HEK293T (cell line): ENCODE measurements at places on chromosomes 13 and 19.

- no peak for DNase-seq
These were observed 24.6 kb upstream of the GARRE1 start for GRCh38 chr19:34229721-34230120.

DNA sequence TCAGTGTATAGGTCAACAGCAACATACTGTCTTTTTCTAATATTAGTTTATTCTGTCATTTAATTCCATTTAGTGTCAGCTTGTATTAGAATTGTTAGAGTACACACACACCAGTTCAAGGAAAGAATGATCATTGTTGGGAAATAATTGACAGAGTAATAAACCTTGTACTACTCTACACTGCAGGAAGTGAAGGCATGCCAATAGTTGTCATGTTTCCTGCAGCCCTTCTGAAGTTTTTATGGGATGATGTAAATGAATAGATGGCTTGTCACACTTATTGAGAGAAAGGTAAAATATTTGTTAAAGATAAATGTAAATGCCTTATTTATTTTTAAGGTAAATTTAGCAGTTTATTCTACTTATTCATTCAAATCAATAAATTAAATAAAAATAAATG is 306.9 kb upstream of the KLHL1 start:
- no peak for DNase-seq

DNA sequence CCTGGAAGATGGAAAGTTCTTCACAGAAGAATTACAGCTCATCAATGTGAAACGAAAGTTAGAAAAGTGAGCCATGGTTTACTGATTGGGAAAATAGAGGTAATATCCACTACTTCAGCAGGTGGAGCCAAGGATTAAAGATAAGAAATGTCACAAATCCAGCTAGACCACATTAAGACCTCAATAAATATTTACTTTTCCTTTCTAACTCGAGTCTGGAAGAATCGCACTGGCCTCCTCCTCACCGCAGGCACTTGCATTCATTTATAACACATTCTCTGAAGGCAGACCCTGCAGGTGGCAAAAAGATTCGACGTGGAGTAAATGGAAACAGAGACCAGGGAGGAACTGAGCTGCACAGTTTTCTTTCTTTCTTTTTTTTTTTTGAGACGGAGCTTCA is 7.4 kb downstream of the SLC35E1 start:
- no peak for DNase-seq

DNA sequence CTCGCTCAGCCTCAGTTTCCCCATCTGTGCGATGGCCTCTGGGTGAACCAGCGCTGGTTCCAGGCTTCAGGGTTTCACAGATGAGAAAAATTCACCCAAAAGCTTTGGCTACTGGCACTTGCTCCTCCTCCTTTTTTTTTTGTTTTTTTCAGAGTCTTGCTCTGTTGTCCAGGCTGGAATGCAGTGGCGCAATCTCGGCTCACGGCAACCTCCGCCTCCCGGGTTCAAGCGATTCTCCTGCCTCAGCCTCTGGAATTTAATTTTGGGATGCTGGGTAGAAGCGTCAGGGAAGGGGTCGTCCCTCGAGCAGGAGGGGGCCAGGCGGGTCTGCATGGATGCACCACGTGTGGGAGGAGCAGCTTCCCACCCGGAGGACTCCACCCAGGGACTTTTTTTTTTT is 7.0 kb downstream of the PRSS57 start:
- no peak for DNase-seq

DNA sequence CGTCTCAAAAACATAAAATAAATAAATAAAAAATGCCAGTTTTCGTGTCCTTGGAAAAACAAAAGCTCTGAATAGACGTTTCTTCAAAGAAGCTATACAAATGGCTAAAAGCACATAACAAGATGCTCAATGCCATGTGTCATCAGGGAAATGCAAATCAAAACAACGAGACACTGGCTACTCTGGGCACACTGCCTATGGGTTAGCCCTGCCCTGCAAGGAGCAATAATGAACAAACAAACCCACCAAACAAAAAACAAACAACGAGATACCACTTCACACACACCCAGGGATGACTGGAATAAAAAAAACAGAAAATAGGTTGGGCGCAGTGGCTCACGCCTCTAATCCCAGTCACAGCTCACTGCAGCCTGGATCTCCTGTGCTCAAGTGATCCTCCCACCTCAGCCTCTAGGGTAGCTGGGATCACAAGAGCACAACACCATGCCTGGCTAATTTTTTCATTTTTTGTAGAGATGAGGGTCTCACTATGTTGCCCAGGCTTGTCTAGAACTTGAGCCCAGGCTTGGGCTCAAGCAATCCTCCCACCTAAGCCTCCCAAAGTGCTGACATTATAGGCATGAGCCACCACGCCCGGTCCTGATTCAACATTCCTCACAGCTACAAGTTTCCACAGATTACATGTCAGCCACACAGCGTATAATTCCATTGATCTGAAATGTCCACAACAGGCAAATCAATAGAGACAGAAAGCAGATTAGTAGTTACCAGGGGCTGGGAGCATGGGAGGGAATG is 15.5 kb upstream of the ISYNA1 start:
- no peak for DNase-seq

DNA sequence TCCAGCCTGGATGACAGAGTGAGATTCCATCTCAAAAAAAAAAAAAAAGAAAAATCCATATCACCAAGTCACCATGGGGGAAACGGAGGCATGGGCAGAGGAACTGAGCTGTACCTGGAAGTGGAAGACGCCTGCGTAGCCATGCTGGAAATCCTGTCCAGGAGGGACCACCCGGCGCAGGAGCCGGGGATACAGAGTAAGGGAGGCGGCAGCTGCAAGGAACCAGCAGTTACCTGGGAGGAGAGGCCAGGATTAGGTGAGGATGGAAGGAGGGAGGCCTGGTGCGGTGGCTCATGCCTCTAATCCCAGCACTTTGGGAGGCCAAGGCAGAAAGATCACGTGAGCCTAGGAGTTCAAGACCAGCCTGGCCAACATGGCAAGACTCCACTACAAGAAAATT is 2.0 kb downstream of the CAPN12 start:
- DNase-seq: no peak

GRCh38 chr13:114074671-114075315 is 57.6 kb downstream of the RASA3 start:
- no peak for DNase-seq

GRCh38 chr13:59444210-59444857 is 719.4 kb downstream of the DIAPH3 start:
- DNase-seq: no peak

- peak; percentile 65 for DNase-seq
These were observed 1.2 kb upstream of the KLF16 start for GRCh38 chr19:1864480-1865171.

DNA sequence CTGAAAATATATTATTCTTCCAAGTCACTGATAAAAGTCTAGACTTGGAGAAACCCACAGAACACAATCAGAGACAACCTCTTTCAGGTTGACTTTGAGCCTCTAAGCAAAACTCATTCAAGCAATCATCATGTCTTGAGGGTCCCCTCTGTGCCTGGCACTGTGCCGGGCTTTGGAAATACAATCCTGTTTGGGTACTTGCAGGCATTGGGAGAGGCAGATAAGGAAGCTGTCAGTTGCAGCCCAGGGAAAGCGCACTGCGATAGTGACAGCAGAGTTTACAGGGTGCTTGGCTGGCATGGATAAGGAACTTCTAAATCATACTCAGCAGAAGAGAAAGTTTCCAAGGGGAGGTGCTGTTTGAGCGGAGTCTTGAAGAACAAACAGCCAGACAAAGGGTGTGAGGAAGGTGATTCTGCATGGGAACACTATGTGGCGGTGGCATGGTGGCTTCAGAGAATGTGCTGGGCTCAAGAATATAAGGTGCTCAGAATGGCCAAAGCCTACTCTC is 9.1 kb downstream of the SERP2 start:
- DNase-seq: no peak

DNA sequence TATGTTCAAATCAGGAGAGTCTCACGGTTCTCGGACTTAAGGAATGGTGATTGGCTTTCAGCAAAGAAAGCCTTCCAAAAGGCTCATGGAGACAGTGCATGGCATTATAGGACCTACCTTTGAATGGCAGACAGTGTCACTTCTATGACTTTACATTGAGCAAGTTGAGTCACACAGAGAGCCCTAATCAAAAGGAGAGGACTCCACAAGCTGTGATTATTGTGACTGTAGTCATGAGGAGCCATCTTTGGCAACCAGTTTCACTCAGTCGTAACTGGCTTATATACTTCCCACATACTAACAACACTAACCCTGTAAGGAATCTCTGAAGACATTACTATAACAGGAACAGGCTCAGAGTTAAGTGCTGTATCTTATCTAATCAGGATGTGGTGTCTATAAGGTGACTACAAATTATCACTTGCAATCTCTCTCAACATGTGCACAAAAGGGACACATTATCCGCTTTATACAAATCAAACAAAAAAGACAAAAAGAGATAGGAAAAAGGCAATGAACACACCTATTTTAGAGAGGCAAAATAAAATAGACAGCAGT is 6.1 kb downstream of the LGALS14 start:
- no peak for DNase-seq

GRCh38 chr13:94270556-94270955 is 208.9 kb downstream of the DCT start:
- DNase-seq: no peak

- no peak for DNase-seq
These were observed 423.7 kb upstream of the TSHZ3 start for GRCh38 chr19:31772915-31773314.

DNA sequence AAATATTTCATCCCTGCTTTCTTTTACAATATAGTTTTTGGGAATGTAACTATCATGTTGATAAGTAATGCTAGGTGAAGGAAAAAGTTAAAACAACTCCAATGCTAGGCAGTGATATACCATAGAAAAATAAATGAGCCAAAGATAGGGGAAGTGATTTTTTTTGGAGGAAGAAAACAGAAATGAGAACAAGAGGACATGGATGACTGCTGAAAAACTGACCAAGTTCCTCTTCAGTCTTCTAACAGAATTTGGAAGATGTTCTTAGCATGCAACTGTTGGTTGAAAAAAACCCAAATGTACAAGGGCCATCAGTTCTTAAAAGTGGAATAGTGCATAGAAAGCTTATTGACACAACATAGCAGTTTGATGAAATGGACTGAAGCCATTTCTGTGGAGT is 262.5 kb upstream of the STARD13 start:
- no peak for DNase-seq

DNA sequence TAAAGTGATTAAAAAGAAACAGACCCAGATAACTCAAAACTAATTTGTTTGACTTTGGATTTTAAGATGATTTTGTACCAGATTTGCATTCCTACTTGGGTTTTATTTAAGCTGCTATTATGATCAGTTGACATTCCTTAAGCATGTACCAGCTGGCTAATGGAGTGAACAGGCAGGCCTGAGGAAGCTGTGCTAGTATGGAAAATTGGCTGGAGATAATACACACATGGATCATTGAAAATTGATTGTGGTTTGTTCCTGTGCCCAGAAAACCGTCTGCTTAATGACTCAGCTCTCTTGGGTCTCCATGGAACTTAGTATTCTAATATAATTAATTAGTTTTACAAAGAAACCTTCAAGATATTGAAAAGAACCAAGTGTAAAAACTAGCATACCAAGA is 22.6 kb downstream of the POLR1D start:
- no peak for DNase-seq

GRCh38 chr19:18735752-18736151 is 52.3 kb downstream of the CRTC1 start:
- DNase-seq: no peak

GRCh38 chr19:37770985-37771384 is 8.4 kb downstream of the ZNF573 start:
- no peak for DNase-seq

DNA sequence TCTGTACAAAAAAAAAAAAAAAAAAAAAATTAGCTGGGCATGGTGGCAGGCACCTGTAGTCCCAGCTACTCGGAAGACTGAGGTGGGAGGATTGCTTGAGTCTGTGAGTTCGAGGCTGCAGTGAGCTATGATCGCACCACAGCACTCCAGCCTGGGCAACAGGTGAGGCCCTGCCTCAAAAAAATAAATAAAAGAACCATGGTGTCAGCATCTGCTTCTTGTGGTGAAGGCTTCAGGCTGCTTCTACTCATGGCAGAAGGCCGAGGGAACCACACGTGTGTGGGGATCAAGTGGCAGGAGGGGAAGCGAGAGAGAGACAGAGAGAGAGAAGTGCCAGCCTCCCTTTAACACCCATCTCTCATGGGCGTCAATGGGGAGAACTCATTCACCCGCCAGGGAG is 13.5 kb downstream of the BCL3 start:
- no peak for DNase-seq

DNA sequence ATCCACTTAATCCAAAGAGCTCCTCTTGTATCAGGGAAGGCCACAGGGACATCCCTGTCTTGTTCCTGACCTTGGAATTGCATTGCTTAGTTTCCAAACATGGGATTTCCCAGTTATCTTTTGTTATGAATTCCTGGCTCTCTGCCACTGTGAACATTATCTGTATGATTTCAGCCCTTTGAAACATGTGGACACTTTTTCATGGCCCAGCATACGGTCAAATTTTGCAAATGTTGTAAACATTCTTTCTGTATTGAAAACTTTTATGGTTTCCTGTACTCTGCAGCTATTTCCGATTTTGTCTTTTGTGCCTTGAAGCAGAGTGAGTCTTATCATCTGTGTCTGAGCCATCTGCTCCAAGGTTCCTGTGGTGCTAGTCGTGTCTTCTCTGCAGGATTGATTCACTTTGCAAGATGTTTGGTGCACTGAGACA is 4.5 kb upstream of the CFAP97D2 start:
- no peak for DNase-seq

- DNase-seq: no peak
These were observed 3.8 kb upstream of the ZNF626 start for GRCh38 chr19:20664901-20665781.

DNA sequence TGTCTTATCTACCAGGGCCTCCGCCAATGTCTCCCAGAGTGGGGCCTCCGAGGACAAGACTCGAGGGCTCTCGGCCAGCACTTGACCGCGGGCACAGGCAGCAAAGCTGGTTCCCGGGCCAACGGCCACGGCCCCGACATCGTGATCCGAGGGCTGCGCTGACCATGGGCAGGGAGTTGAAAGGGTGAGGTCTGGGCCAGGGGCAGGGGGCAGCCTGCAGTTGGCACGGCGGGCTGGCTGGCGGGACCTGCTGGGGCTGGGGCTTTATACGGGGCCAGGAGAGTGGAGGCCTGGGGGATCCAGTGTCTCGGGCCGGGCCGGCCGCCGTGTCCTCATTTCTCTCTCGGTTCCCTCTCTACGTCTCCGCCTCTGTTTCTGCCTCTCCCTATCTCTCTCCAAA is 9.8 kb upstream of the LINGO3 start:
- no peak for DNase-seq

GRCh38 chr19:5903056-5903623 is 450 bp downstream of the NDUFA11 start:
- DNase-seq: no peak

DNA sequence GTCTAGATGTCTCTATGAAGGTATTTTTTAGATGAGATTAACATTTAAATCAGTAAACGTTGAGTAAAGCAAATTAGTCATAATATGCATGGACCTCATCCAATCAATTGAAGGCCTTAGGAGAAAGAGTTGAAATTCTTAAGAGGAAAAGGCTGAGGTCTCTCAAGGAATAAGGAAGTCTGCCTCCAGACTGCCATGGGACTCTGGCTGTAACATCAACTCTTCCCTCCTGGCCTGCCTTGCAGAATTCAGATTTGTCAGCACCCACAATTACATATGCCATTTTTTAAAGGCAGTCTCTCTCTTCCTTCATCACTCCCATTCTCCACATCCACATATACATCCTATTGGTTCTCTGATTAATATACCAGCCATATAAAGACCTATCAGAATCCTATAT is 28.8 kb upstream of the INTS6 start:
- no peak for DNase-seq

- DNase-seq: no peak
These were observed 1174.9 kb downstream of the PCDH17 start for GRCh38 chr13:58806401-58806800.
